Kidney epithelial cell (primary cell): ENCODE measurements at places on chromosomes 12 and 14. TPM values are rescaled to one million over a fixed set of nuclear protein-coding genes. Genes with fewer than 3 reads are reported as not detected.

GRCh38 chr12:59294221-59294620 lies 301.6 kb upstream of the SLC16A7 start:
- no peak for DNase-seq

DNA sequence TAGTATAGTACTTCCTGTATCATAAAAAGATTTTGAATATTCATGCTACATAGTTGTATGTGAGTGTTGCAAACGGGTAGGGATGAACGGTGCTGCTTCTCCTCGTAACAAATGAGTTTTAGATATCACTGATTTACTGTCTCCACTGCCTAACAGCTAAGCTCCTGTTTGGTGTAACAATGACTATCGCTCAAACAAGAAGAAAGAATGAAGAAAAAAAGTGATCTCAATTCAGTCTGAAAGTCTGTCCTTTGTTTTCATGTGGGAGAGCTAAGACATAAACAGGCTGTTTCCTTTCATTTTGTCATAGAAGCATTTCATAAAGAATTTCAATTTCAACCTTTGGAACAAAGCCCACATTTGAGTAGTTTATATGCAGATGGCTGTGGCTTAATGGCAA lies 26.1 kb upstream of the RTRAF start:
- no peak for DNase-seq

DNA sequence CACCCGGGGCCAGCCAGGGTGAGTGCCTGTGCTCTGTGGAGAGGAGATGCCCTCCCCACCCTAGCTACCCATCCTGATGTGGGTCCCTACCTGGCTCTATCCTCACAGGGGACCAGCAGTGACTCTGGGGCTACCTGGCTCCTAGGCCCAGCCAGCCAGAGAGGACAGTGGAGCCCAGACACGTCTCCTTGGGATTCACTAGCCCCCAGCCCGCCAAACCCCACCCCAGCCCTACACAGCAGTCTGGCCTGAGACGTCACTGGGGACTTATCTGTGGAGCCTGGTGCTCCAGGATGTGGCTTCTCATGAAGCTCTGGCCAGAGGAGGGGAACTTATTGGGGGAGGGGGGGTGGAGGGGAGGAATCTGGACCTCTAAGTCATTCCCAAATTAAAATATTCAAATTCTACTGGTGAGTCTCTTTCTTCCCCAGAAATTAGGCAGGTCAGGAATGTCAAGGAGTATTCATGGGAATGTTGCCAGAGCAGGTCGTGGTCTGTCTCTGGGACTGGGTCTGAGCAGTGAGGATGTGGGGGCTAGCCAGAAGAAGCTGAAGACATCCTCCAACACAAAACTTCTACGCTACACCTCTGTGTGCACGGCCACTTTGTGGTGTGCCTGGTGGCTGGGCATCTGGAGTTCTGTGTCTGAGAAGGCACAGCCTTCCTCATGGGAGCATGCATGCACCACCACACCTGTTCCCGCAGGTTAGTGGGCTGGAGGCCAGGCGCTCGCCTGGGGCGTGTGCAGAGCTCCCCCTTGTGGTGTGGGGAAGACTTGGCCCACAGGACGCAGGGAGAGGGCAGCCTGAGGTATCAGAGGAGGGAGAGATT lies 2.7 kb downstream of the CMTM5 start:
- no peak for DNase-seq

GRCh38 chr14:78788467-78789360 lies 618.5 kb downstream of the NRXN3 start:
- DNase-seq = no peak

- no peak for DNase-seq
These were observed 25.1 kb downstream of the NOC4L start for GRCh38 chr12:132169376-132169775.

- DNase-seq = no peak
These were observed 9.9 kb upstream of the LBHD2 start for GRCh38 chr14:103073876-103074728.

GRCh38 chr12:32312049-32312670 lies 87.2 kb upstream of the FGD4 start:
- peak; percentile 45 for DNase-seq

GRCh38 chr14:87160989-87161388 lies 832.0 kb downstream of the GALC start:
- DNase-seq = no peak

GRCh38 chr14:43479596-43480195 lies 1027.4 kb downstream of the FSCB start:
- no peak for DNase-seq

DNA sequence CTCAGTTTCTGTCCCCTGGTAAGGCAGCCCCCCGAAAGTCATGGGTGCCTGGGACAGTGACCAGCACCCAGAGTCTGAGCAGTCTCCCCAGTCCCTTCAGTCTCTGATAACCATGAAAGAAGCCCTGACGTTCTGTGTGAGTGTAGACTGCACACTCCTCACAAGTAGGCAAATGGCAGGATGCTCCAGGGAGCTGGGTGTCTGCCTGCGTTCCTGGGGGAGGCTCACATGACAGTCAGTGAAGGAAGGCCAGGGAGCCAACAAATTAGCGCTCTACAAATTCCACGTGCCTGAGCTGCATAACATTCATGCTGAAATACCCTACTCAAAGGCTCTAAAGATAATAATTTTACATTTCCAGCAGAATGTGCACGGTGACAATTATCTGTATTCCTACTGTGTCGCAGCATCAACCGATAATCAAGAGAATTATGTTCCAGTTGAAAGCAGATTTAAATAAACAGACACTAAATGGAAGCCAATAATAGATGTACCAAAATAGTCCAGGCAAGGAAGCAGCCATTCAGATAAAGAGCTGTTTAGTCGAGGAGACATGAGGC lies 56.3 kb downstream of the ASCL1 start:
- no peak for DNase-seq

DNA sequence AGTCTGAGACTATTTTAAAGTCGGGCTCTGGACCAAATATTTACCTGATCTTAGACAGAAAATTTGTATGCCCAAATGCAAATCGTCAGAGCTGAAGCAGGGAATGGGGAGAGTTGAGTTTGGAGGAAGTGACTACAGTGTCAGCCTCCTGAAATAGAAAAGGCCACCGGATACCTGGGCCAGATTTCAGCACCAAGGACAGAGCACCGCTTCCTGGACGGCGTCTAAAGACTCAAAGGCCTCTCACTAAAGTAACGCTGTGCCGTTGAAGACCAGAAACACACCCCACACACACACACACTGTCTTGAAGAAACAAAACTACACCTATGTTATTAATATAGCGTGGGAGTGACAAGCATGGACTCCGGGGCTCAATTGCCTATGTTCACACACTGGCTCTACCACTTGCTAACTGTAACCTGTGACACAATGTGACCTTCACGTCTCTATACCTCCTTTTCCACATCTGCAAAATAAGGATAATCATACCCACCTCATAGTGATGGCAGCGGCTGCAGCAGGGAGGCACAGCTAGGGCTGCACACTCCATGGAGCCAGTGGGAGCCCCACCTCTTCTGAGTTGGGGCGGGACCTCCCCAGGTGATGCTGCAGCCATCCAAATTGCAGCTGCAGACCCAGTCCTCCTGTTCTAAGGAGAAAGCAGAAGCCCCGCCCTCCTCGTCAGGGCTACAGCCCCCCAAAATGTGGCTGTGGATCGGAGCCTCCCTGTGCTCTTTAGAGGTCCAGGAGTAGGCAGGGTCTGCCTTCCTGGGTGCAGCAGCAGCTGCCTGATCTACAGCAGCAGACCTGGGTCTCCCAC lies 35.6 kb downstream of the KRT76 start:
- peak; percentile 7 for DNase-seq

DNA sequence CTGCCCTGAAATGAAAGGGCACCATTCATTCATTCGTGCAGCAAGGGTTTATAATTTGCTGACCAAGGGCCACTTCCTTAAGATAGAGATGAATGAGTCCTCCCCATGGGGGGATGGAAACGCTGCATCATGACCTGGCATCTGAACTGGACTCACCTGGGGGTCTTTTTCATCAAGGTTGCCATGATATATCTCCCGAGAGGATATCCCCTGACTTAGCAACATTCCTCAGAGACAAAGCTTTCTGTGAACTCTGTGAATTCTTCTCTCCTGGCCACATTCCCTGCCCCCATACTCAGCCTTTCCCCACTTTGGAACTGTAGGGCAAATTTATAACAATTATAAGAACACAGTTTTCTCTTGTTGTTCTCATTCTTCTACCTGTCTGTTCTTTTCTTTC lies 30.8 kb downstream of the SRRM4 start:
- DNase-seq = no peak

DNA sequence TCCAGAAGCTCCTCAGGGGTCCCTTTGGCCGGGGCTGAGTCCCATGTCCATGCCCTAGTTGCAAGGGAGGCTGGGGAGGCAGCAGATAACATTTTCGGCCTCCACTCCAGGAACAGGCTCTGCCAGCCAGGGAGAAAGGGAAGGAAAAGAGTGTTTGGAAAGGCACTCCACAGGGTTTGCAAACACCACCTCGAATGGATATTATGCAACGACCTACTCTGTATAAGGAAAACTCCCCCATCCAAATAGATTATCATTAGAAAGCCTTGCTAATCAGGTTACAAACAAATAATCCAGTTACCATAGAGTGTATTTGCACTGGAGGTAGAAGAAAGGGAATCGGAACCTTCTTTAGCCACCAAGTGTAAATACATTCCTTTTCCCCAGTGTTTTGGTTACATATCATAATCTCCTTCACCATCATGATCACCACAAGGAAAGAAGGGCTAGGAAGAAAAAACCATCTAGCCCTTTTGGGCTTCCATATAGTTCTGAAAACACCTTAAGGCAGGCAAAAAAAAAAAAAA lies 40.4 kb downstream of the TMCC3 start:
- no peak for DNase-seq

GRCh38 chr12:62191491-62192179 lies 68.6 kb upstream of the USP15 start:
- DNase-seq = no peak

GRCh38 chr12:93127107-93127560 lies 198.0 kb upstream of the EEA1 start:
- DNase-seq = no peak

- no peak for DNase-seq
These were observed 17.6 kb downstream of the RAB35 start for GRCh38 chr12:120098756-120099470.

DNA sequence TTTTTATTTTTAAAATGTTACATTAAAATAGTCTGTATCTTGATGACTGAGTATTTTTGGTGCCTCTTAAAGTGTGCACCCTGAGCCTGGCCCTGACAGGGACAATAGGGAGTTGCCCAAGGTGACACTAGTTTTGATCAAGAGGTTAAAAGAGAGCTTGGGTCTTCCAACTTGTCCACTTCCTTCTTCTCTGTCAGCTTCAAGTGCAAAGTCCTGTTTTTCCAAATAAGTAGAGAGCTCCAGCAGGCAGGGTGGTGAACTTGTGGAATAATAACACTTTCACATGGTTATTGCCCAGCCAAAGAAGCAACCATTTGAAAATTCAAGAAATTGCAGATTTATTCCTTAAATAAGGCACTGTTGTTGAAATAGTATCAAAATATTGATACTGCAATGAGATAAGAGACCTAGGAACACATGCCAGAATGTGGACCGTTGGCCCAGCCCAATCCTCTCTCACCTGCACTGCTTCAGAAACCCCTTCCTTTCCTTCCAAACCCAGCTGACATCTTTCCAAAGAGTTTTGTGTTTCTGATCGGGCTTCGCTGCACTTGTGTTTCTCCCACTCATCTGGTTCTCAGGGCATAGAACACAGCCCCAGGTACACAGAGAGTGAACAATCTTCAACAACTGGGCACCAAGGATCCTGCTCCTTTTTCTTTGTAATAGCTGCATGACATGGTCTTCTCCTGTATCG lies 13.8 kb upstream of the COL2A1 start:
- DNase-seq = no peak

- no peak for DNase-seq
These were observed 500.5 kb downstream of the EGLN3 start for GRCh38 chr14:33450416-33450815.

DNA sequence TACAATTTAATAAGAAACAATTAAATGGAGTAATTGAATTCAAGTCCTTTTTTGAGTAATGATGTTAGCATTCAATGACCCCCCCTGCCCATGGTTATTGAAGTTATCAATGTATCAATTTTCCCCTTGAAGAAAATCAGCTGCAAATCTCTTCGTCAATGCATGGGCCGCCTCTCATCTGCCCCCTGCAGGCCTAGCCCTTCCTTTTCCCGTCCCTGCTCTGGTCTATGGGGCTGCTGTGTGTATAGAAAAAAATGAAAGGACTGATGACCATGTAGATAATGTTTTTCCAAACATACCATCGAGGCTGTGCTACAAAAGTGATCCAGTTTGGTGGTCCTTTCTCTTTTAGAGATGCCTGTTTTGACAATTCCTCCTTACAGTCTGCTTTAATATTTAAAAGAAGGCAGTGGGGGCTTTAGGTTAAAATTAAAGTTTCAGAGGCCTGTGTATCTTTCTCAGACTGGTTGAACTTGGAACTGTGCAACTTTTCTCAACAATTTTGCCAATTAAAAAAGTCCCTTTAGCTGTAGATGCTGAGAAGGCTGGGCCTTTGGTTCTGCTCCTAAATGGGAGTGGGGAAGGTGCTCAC lies 98.4 kb downstream of the APAF1 start:
- no peak for DNase-seq

DNA sequence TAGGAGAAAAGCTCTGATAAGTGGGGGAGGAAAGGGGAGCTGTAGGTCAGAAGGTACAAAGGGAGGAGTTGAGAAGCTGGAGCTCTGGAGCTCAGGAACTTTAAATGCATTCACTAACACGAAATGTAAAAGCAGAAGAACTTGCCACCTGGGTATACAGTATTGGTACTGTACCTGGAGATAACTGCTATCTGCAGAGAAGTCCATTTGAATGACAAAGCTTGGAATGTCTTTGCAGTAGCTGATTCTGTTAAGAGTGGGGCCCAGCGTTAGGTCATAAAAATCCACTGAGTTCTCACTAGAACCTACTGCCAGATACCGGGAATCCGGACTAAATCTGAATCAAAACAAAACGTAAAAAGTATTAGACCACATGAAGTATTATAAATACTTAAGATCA lies 55.6 kb downstream of the ZC3H14 start:
- no peak for DNase-seq

GRCh38 chr14:52550661-52551060 lies 1.6 kb downstream of the TXNDC16 start:
- no peak for DNase-seq

The LBHD2 gene
- not detected in 2 replicates for total RNA-seq

The KRT77 gene
- not detected in 2 replicates for total RNA-seq

The TAS2R13 gene
- 0.21 and 0.89 TPM in 2 replicates for total RNA-seq

The PTPRB gene
- total RNA-seq = 4.5 and 4.7 TPM in 2 replicates

The SIX4 gene
- total RNA-seq = 11.1 and 11.7 TPM in 2 replicates

The KCNMB4 gene
- total RNA-seq = 1.1 and 1.6 TPM in 2 replicates

The NFYB gene
- 14.3 and 17.2 TPM in 2 replicates for total RNA-seq

The TEAD4 gene
- total RNA-seq = 37.9 and 38.6 TPM in 2 replicates

The CLEC9A gene
- not detected in 2 replicates for total RNA-seq

The TPH2 gene
- not detected in 2 replicates for total RNA-seq

The PIK3C2G gene
- total RNA-seq = 0.07 and 0.13 TPM in 2 replicates

The SLC5A8 gene
- total RNA-seq = not detected in 2 replicates

The SLC6A12 gene
- total RNA-seq = 2.1 TPM in 1 of 2 replicates, not detected in the other

The RASSF8 gene
- total RNA-seq = 27.1 and 35.3 TPM in 2 replicates

The RNF31 gene
- 70.7 and 77.0 TPM in 2 replicates for total RNA-seq
